ENCODE measurements at places on chromosomes 3 and 15.

- no peak for DNase-seq
These were observed 165.1 kb upstream of the UBE2E1 start for GRCh38 chr3:23640471-23641146.

GRCh38 chr3:27568393-27568792 lies 84.2 kb upstream of the SLC4A7 start:
- DNase-seq: peak; percentile 73

GRCh38 chr3:174358252-174358651 lies 500.9 kb upstream of the NAALADL2 start:
- DNase-seq: no peak

- no peak for DNase-seq
These were observed 621.8 kb downstream of the MECOM start for GRCh38 chr3:169041677-169042171.

DNA sequence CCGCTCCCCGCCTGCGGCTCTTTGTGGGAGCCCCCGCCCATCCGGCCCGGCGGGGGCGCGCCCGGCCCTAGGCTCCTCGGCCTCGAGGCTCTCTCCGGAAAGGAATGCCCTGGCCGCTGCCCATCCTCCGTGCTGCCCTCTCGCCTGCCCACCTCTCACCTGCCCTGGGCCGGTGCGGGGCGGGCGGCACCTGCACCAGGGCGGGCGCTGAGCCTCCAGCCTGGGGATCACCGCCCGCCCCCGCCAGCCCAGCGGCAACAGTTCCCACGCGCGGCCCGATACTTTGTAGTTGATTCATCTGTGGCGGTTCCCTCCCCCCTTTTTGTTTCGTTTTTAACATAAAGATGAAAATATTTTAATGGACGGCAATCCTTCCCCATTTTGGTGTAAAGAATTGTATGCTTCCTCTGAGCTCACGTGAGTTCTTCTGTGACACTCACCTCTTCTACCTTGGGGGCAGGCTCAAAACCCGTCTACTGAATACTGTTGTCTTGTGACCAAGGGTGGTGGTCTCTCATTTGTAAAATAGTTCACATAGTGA lies 1.9 kb downstream of the KLF13 start:
- DNase-seq: peak; percentile 11

DNA sequence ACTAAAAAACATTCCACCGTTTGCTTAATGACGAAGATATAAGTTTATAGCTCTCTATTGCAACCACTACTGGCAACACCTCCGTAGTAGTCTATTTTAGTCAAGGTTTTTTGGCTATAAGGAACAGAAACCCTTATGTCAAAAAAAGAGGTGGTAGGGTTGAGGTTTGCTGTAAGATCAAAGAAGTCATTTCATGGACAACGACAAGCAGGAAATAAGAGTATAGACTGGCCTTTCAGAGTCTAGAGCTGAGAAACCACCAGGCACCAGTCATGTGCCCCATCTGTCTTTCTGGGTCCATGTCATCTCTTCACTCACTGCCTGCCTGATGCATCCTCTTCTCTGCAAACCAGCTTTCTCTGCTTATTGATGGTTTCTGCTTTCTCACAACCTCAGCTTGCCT lies 42.7 kb downstream of the THBS1 start:
- no peak for DNase-seq

GRCh38 chr3:172591876-172592771 lies 68.9 kb upstream of the TNFSF10 start:
- no peak for DNase-seq

DNA sequence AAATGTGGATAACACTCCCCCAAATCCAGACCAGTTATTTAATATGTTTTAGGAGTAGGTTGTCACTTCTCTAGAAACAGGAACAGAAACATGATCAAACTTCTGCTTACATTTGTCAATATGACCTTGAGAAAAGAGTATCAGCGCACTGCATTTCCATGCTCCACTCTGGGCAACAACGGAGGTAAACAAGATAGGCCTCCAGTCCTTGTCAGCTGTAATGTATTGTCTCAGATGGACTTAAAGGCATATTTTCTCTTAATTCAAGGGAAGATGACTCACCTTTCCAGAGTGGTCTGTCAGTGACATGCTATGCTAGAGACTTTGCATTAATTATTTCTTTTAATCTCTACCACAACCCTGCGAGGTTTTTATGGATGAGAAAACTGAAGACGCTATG lies 51.6 kb upstream of the TCF12 start:
- no peak for DNase-seq

- no peak for DNase-seq
These were observed 61.1 kb downstream of the XXYLT1 start for GRCh38 chr3:195209847-195210265.

GRCh38 chr3:58386626-58387365 lies 46.8 kb downstream of the PDHB start:
- peak; percentile 97 for DNase-seq

DNA sequence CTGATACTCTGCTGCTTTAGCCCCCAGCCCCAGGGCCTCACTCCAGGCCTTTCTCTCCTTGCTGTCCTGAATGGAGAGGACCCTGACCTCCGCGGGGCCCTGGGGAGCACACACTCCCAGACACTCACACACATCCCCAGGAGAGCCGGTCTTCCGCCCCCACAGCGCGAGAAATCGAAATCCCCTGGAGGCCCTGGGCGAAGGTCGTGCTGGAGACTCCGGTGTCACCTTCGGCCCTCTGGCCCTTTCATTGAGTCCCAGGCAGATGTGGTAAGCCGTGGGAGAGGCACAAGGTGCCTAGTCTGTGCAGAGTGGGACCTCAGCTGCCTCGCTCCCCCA lies 848 bp upstream of the GOLGA8B start:
- DNase-seq: no peak

GRCh38 chr3:129060276-129061022 lies at the start of gene GP9:
Gene GP9, plus strand, starts transcription at chr3:129060779. Its CDS starts 961 bp downstream, at chr3:129061740.
- DNase-seq: no peak

- no peak for DNase-seq
These were observed 530.2 kb downstream of the SOX2 start for GRCh38 chr3:182241766-182242488.

DNA sequence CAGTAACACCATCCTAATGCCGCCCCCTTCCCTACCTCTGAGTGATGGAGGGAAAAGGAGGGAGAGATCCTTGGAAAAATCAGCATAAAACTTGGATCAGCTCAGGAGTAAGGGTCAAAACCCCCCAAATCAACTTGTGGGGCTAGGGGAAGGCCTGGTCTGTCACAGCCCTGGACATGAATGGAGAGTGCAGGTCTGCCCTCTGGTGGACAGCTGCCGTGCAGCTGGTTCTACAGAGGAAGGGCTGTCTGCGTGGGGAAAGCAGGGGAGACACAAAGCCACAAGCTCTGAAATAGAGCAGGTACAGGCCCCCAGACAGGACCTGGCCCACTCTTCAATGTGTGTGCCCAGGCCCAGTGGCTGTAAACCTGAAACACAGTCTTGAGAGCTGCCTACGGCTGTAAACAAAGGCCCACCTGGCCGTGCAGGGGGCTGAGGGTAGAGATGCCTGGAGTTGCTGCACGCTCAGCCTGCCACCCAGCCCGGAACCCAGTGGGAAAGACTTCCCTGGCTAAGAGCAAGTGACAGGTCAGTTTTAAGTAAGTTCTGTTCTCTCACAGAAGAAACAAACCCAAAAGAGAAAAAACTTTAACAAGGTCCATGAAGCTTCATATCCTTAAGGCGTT lies 16.4 kb downstream of the CLK3 start:
- peak; percentile 38 for DNase-seq

DNA sequence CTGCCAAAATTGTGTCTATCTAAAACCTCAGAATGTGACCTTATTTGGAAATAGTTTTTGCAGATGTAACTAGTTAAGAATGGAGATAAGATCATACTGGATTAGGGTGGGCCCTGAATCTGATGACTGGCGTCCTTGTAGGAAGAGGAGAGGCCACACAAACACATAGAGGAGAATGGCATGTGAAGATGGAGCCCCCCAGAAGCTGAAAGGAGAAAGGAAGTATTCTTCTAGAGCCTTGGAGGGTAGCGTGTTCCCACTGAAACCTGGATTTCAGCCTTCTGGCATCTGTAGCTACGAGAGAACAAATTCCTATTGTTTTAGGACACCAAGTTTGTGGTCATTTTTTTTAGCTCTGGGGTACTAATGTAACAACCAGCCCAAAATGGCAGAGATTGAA lies 423.0 kb upstream of the TPM1 start:
- DNase-seq: no peak

DNA sequence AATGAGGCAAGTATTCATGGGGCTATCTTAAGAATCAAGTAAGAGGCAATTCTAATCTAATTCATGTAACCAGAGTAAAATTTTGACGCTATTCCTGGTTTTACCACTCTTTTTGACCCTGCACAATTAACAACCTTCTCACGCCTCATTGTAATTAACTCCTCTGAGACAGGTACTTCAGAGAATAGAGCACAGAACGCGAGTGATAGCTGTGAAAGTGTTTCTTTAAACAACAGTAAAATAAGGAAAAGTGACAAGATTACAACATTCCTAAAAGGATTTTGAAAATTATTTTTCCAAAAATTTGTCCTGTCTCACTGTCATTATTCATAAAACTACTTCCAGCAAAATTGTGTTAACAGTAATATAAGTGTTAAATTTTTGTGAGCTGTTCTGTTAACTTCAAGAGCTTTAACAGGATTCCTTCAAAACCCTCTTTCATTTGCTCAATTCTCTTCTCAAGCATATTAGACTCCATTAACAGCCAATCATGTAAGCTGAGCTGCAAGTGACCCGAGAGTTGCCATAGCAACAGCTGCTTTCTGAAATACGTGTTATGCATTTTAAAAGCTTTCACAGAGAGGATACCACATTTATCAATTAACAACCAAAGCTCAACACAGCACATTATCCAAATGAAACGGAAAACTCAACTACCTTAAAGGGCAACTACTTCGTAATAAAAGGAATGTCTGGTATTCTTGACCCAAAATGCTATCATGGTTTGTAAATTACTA lies 93.1 kb downstream of the STAG1 start:
- DNase-seq: no peak

- DNase-seq: no peak
These were observed 15.4 kb downstream of the HHLA2 start for GRCh38 chr3:108311797-108312196.

DNA sequence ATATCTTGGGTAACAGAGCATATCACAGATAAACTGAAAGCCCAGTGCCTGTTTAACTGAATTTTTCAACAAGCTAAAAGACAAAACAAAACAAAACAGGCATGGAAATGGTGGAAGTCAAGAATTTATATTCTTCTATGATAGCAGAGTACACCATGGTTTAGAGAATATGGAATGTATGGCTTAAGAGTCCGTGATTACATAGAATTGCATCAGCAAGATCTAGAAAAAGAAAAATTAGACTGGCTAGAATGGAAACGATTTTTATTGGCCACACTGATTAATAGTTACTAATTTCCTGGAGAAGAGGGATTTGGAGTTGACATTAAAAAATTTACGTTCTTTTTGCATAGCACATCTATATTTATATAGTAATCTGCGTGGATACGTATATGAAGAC lies 435.2 kb upstream of the DPPA4 start:
- DNase-seq: no peak

GRCh38 chr3:13420045-13420830 lies at the start of gene NUP210:
Gene NUP210, minus strand, starts transcription at chr3:13420322. Its CDS starts 96 bp downstream, at chr3:13420226.
- DNase-seq: peak; percentile 33

DNA sequence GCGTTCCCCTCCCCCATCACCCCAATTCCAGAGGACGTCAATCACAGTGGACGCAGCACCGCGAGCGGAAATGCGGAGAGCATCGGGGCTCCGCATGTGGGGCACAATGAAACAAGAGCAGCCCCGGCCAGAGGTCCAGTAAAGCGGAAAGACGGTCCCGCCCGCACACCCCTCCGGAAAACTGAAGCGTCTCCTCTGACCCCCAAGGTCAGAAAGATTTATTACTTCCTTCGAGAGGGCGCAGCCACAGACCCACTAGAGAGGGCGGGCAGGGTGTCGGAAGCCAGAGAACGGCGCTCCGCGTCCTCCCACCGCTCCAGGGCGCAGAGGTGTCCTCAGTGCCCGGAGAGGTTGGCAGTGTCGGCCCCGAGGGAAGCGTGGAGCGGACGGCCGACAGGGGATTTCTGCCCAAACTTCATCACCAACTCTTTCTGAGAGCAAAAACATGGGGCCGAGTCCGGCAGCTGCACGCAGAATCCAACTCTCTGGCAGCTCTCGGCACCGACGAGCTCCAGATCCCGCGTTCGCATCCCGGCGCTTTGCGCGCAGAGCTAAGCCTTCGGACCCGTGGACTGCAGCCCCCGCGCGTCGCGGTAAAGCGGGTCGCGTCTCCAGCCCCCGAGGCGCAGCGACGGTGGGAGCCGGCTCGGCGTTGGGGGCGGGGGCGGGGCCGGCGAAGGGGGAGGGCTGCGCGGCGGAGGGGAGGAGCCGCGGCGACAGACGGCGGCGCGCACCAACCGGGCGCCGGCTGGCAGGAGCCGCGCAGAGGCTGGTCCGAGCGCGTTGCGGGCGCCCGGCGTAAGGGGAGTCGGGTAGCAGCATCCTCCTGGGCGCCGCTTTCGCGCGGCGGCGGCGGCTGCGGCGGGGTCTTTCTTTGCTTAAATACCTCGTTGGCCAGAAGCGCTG lies at the start of gene CHST2:
Gene CHST2 (plus strand): TSS at position 763 of the 906 bp plus-strand sequence. CDS start 1,046 bp downstream, outside the sequence.
- peak; percentile 66 for DNase-seq

- DNase-seq: peak; percentile 74
These were observed 566 bp downstream of the ETV5 start for GRCh38 chr3:186108106-186108940.

DNA sequence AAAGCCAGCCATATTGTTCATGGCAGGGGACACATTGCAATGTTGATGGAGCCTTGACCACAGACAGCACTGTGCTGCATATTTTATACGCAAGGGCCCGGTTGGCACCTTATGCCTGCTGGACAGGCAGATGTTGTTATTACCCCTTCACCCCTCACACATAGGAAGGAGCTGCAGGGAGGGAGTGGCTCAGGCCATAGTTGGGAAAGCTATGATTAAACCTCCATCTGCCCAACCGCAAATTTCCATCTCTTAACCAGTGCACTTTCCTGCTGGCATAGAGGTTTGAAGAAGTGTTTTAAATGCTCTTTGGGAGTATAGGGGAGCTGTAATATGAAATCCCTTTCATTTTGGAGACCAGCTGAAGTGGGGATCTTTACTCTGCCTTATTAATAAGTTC lies 224.7 kb downstream of the CACNA2D3 start:
- DNase-seq: no peak

DNA sequence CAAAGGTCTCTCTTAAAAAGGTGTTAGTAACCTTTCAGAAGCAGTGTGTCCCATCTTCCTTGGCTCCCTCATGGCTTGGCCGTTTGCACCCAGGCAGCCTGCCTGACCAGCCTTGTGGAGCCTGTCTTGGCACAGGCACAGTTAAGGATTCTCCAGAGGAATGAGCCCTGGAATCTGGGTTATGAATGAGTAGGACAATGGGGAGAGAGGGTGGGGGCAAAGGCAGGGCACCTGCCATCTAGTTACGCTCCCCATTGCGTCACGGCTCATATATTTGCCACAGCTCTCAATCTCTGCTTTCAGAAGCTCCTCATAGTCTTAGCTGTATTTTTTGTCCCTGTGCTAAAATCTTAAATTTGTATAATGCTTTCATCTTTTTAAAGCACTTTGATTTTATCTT lies 50.6 kb downstream of the WDR76 start:
- DNase-seq: no peak
